ENCODE measurements at places on chromosomes 16 and 17.
A peak's percentile ranks its signal among the peaks of the same experiment; 100 is the strongest.

DNA sequence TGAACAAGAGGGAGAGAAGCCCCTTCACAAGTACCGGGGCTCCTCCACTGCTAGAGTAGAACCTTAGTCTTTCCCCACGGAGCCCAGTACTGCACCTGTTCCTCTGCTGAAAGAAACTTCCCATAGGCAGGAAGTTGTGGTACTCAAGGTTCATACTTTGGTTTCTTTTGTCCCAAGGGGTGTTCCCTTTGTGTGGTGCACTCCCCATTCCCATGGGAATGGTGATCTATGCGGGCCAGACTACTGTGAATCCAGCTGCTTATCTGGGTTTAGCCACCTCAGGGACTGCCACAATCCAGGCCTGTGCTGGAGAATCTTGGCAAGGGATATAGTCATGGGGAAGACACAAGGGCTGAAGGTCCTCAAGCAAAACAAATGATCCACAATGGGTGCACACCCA, 110.6 kb downstream of the PHKB start:
- DNase-seq = no peak

DNA sequence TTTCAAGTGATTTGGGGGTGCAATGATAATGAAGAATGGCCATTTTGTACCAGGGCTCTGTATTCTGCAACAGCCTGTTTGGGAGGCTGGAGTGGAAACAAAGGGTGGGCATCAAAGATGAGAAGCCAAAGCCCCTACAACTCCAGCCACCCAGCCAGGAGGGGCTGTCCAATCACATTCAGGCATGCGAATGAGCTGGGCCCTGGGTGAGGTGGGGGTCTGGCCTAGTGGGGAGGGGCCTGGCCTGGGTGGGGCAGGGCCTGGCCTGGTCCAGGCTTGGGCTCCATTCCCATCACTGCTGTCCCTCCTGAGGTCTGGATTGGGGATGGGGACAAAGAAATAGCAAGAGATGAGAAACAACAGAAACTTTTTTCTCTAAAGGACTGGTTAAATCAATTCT, 6.4 kb downstream of the AOC3 start:
- no peak for DNase-seq

DNA sequence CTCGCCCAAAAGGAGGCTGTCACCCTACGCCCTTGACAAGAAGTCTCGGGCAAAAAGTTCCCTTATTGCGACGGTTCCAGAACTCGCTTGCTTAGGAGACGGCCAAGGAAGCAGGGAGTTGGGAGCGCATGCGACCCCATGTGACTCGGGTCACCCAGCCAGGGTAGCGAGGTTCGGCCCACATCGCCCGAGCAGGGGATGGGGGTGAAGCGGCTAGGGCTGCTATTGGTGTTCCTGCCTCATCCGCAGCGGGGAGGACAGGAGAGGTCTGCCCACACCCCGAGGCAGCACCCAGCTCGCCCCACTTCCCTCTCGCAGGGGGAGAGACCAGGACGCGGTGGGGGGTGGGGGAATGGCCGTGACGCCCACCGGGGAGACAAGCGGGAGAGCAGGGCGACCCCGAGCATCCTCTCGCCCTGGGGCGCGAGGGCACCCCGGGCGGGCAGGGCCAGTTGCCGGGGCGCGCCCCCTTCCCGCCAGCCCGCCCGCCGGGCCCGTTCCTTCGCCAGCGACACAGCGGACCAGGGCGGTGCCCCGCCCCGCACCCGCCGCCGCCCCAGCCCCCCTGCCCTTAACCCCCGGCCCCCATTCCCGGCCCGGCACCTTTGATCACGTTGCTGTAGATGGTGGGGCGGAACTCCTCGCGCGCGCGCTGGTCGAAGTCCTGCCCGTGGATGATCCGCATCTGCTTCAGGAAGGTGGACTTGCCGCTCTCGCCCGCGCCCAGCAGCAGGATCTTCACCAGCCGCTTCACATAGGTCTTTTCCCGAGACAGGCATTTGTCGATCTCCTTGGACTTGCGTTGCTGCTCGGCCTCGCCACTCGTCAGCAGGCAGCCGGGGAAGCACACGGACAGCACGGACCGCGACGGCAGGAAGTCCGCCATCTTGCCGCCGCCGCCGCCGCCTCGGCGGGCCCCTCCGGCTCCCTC, 567 bp downstream of the GNA13 start:
- peak; percentile 46 for DNase-seq

- no peak for DNase-seq
Measured at GRCh38 chr17:79537061-79537460, 73.8 kb downstream of the RBFOX3 start.

DNA sequence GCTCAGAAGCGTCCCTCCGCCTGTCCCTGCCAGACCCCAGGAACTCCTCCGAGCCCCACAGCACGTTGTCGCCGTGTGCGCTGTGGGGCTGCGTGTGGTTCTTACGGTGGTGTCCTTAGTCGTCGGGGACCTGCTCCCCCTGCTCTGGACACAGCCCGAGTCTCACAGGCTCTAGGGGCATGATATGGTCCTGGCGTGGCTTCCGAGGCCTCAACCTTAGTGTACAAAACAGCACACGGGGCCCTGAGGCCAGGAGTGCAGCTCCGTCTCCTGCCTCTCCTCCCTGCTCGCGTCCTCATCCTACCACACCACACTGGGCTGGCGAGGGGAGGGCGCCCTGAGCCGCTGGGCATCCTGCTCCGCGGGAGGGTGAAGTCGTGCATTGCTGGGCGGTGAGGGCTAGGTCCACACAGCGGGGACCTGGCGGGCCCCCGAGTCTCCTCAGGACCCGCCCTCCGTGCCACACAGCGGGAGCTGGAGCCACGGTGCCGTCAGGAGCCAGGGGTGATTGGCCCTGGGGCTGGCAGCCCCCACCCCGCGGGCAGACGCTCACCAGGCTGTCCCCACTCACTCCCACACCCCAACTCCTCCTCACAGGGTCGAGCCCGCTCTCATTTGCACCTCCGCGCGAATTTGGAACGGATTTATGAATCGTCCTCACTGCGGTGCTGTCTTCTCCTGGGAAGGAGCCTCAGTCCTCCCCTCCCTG, 1.2 kb upstream of the MAFG start:
- peak; percentile 52 for DNase-seq

GRCh38 chr17:80925688-80926335, 65.8 kb upstream of the CHMP6 start:
- no peak for DNase-seq

GRCh38 chr16:75599452-75600277, 23.4 kb downstream of the ADAT1 start:
- DNase-seq = no peak

DNA sequence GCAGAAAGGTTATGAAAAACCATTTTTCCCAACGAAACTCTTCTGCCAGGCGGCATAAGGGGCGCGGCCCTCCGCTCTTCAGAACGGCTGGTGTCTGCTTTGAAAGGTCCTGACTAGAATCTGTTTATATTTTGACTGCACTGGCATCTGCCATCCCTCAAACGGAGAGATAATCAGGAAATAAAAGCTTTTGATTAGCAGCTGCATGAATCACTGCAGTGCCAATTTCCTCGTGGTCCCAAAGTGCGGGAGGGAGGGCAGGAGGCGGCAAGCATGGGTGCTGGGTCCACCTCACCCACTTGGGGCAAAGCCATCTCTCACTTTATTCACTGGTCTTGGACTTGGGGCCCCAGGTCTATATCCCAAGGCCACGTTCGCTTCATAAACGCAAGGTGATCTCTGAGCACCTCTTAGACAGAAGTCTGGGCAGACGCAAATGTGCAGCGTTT, 49.7 kb downstream of the TBC1D16 start:
- no peak for DNase-seq

GRCh38 chr16:819336-820043, 19.0 kb upstream of the GNG13 start:
- DNase-seq = no peak

DNA sequence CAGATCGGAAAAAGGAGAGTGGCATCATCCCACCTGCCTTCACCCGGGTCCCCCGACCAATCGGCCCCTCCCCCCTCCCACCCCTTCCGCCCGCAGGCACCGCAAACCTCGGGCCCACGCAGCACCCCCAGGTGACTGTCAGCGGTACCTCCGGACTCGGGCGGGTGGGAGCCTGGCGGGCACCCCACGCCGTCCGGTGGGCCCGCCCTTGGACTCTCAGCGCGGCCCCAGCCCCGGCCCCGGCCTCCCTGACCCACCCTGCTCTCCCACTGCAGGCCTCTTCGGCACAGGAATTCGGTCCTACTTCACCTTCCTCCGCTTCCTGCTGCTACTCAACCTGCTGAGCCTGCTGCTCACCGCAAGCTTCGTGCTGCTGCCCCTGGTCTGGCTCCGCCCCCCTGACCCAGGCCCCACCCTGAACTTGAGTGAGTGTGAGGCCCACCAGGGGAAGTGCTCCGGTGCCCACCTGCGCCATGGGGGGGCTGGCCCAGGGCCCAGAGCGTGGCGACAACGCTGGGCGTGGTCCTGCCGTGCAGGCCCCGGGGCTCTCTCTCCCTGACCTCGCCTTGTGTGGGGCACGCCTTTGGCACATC, 1.6 kb downstream of the TMC8 start:
- DNase-seq = no peak

DNA sequence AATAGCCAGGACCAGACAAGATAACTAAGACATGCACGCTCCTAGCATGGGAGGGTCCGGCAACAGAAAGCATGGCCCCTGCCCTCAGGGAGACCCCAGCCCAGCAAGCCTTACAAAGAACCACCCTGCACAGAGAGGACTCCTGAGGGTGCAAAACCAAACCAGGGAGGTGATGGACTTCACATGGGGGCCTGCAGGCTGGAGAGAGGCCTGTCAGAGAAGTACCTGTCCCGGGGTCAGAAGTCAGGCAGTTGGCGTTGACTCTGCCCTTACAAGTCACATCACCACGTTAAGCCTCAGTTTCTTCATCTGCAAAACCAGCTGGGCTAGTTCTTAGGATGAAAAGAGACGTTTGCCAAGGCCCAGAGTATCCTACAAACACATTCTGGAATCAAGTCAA, 4.7 kb downstream of the OTOP2 start:
- DNase-seq = no peak

DNA sequence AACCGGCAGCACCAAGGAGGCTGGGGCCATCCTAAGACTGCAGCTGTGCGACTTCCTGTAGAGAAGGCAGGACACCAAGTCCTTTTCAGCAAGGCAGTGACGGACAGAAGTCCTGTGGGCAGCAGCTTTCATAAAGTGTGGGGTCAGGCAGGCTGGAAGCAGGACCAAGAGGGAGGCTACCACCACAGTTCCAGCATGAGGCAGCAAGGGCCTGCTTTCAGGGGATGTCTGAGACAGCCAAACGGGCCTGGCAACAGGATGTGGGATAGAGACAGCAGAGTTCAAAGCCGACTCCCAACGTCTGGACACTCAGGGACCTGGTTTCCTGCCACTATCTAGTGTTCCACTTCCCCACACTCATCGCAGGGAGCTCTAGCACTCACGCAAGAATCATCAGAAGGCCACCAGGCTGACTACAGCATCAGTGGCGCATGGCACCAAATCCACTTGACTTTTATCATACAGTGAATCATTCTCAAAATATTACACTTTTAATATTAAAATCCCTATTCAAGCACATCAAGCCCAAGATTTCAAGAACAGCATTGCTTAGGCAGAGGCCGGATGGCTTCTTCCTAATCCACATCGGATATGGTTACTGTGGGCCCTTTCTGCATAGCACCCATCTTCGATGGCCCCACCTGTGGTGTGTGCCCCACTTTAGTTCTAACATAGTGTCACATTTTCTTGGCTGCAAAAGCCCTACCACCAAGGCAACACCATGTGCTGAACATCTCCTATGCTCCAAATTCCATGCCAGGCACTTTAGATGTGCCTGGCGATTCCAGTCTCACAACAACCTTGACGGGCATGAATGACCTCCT, 5.2 kb downstream of the USP7 start:
- DNase-seq = no peak

GRCh38 chr16:73608911-73609310, 561.0 kb upstream of the ZFHX3 start:
- no peak for DNase-seq

- no peak for DNase-seq
Measured at GRCh38 chr17:64491994-64492393, 4.9 kb downstream of the POLG2 start.

DNA sequence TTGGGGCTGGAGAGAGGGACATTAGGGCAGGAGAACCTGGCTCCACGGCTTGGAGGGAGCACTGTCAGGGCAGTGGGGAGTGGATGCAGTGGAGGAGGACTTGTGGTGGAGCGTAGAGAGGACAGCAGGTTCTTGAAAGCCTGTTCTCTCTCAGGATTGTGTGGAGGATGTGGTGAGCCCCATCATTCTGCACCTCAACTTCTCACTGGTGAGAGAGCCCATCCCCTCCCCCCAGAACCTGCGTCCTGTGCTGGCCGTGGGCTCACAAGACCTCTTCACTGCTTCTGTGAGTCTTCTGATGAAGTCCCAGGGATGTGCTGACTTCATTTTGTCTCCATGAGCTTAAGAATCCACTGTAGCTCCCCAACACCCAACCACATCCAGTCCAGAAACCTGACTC, 13.5 kb downstream of the COX6A2 start:
- no peak for DNase-seq

DNA sequence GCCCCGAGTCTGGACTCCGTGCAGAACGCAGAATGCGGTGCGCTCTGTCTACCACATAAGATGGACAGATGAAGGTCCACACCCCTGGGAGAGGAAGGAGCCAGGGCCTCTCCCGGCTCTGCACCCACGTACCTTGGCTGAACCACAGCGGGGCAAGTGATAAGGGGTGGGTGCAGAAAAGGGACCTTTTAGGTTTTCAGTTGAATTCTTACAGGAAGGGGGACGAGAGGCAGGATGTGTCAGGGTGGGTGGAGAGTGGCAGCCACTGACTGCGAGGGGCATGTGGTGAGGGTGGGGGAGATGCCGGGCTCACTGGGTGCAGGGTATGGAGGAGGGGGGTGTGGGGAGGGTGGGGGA, 372 bp downstream of the CD300A start:
- DNase-seq = no peak

DNA sequence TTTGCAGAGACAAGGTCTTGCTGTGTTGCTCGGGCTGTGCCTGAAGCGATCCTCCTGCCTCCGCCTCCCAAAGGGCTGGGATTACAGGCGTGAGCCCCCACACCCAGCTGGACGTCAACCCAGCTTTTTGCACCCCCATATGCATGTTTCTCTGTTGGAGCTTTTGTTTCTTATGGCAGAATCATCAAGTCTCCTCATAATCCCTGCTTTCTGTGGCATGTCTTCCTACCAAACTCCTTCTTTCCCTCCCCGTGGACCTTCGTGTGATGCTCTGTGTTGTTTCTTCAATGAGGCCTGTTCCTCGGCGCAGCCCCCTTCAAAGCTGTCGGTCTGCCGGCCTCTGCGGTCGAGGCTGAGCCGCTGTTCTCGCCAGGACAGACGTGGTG, 71.6 kb downstream of the METRNL start:
- DNase-seq = no peak

- no peak for DNase-seq
Measured at GRCh38 chr17:8898126-8898525, 30.7 kb upstream of the PIK3R6 start.

DNA sequence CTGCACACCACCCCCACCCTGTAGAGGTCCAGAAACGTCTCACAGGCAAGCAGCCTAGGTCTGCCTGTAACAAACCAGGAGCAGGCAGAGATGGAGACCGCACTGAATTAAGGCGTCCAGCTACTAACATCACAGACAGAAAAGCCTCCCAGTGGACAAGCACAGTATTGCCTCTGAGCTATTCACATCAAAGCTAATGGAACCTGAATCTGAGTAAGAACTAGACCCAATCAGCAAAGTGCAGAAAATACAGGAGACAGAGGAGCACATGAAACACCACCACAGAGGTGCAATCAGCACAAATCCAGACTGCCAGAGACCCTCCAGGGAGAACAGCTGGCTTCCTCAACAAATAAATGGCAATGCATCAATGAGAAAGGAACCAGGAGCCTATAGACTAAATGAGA, 22.2 kb upstream of the PEMT start:
- DNase-seq = peak; percentile 69

All from NCI-H748 treated with DMSO at 0.1 percent for 48 hours (cell line).